Thymus (tissue), 14 donors: ENCODE measurements at places on chromosomes 6 and 20. TPM values are rescaled to one million over a fixed set of nuclear protein-coding genes. Genes with fewer than 3 reads are reported as not detected.

DNA sequence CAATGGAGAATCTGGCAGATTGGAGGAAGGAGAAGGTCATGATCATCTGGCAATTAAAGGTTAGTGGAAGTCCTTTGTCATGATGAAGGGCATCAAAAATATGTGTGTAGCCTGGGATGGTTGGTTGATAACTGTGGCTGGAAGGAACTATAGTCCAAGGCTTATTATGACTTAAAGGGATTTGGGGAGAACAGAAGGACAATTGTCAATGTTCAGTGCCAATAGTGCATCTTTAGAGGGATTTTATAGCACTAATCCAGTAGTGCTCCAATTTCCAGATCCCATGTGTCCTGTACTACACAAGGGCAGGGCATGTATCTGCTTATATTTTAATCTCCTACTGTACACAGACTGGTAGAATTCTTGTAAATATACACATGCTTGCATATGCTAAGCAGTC, 5.0 kb upstream of the ZBTB24 start:
- no peak for DNase-seq

- DNase-seq: no peak
Observed at GRCh38 chr6:35449287-35449881, 2.8 kb upstream of the FANCE start.

- no peak for DNase-seq
Observed at GRCh38 chr6:30939473-30939872, 1.3 kb upstream of the MUCL3 start.

- DNase-seq: no peak
Observed at GRCh38 chr6:166672624-166673206, 45.7 kb upstream of the RPS6KA2 start.

DNA sequence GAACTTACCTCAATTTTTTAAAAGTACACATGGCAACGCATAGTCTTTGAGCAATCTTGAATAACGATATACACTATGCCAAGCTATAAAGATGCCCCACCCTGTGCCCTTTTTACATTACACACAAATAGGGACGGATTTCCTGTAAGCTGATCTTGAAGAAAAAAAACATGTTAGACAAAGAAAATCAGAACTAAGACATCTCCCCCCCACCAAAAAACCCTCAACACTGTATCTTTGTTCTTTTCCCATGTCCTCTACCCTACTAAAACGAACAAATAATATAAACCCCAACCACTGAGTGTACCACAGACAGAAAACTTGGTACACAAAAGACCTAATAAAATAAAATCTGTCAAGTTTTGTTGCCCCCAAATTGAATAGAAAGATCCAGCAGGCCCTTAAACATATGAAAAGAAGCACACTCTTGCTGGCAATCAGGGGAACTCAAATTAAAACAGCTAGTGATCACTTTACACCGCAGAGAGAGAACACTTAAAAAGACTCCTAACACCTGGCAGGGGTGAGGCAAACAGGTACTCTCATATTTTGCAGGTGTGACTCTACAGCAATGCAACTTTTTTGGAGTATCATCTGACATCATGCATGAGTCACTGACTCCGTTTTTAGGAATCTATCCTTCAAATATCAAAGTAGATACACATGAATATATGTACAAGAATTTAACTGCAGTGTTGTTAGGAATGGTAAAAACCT, 29.6 kb downstream of the BACH2 start:
- no peak for DNase-seq

DNA sequence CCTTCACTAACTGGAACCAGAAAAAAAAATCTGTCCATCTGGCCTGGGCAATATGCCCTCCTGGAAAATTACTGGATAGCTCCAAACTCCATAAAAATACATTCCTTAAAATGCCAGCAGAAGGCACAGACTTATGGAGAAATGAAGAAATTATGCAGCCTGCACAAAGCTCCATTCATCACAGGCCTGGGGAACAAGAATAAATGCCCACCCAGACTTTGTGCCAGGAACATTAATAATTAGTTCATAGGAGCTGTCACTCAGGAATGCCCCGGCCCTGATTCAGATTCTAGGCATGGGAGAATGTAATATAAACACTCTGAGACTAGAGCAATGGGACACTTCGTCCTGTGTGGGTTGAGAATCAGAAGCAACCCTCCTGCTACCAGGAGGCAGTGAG, 199.3 kb downstream of the OTOR start:
- DNase-seq: no peak

The ADGB gene
- total RNA-seq: 0.24 TPM

DNA sequence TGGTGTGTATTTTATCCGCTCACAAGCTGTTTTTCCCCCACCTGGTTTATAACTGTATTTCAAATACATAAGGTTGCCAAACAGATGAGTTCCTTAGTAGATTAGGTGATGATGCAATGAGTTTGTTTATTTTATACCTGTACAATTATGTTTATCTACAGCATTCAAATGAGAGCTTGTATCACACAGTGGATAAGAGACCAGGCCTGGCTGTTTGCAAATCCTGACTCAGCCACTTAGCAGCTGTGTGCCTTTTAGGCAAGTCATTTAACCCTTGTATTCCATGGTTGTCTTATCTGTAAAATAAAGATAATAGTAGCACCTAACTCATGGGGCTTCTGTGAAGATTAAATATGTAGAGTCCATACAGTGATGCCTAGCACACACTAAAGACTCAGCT, 143.7 kb downstream of the MOXD1 start:
- no peak for DNase-seq

DNA sequence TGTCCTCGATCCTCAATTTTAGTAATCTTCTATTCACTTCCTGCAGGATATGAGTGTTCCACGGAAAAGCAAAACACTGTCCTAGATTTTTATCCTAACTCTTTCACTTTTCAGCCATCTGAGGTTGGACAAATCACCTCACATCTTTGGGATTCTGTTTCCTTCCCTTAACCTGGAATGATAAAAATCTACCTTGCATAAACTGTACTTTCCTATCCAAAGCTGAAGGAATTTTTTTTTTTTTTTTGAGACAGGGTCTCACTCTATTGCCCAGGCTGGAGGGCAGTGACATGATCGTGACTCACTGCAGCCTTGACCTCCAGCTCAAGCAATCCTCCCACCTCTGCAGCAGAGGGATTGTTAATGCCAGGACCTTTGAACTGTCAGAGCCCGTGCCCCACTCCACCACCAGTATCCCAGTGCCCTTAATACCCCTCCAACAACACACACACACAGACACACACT, 20.5 kb downstream of the CAPN11 start:
- no peak for DNase-seq

The ADGRB3 gene
- total RNA-seq: 0.09 TPM

DNA sequence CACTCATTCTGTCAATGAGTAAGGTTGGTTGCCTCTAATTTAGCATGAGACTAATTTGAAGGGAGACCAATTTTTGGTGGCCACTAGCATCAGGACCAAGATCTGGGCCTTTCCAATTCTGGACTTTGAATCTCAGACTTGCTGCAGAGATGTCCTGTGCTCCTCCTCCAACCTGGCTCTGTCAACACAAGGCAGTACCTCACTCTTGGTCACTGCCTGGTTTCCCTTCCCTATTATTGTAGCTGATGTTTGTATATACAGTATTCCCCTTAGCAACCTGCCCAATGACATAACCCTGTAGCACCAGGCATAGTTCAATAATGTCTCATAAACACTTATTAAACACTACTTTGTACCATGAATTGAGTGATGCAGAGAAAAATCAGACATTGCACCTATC, 50.4 kb downstream of the UNC5CL start:
- DNase-seq: no peak

DNA sequence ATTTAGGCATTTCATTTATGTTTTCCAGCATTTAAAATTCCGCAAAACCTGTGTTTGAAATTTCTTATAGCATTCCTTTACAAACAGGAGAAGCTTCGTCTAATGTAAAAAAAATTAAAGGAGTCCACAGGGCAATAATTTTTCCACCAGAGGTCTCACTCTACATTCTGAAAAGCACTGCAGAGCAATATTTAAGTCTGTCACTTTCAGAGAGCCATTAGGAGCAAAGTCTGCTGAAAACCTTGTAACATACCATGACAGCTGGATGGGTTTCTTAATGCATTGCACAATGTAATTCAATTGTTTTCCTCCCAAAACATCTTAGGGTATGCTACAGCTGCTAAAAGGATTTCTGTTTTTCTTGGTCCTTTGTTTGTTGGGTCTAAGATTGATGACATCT, 18.0 kb downstream of the BAG2 start:
- no peak for DNase-seq

- no peak for DNase-seq
Observed at GRCh38 chr6:75337835-75338580, 53.4 kb upstream of the TMEM30A start.

DNA sequence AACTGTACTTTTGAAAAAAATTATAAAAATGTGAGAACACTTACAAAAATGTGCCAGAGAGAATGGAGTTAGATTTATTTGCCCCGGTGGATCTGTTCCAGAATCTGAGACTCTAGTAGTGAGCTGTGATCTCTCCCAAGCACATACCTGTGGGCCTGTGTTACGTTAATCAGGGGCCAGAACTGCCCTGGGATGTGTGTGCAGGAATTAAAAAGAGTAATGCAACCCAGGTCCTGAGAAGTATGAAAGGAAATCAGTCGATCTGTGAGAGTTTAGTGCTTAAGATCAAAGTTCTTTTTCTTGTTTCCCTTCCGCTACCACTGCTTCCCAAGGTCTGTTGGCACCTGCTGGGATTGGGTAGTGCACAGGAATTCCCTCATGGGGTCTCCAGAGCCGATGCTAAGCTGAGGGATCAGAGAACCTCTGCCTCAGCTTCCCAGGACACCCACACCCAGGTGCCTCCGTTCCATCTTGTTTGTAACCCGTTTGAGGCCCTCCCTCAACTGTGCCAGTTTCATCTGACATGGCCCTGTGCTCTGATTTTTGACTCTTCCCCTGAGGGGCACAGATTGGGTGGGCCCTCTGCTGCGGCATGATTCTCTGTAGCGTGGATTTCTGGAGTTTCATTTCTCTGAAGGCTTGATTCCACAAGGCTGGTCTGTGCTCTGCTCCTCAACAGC, 87.7 kb downstream of the RREB1 start:
- DNase-seq: no peak

DNA sequence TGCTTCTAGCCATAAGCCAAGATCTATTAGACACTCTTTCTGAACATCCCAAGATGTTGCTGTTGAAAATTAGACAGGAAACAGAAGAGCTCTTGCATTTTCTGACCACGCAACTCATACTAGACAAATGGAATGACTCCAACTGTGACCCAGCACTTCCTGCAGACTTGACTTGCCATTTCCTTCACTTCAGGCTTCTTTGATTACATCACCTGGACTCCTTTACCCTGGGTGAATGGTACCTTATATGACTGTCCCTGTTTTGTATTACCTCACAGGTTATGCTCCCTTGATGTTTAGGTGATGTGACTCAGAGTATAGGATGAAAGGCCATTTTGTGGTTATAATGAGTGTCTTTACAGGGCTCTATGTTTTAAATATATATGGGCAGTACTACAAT, 236.1 kb downstream of the BMP2 start:
- no peak for DNase-seq

DNA sequence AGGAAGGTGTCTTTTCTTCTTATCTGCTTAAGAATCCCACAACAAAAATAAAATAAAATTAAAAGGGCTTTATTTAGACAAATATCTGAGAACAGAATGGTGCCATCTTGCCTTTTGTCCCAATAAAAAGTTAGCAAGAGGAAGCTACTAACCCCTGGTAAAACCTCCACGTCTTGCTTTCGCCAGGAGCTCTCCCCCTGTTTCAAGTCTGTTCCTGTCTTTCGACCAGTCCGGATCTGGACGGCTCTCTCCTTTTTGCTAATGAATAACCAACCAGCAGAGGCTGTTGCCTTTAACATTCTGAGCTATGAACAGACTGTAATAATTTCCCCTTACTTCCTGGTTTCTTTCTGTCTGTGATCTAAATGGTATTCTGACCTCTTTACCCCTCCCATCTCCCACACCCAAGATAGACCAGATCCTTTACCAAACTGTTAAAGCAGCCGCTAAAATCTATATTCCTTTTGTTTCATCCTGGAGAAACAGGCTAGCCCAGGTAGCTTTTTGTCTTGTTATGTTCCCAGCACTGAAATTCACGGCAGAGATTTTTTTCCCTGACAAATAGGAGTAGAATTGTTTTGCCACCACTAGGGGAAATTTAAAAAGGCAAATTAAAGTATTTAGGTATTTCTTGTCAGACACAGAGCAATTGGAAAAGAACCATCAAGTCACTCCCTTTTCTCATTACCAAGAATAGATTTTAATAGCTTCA, at the start of gene FRK:
FRK (minus strand) TSS at position 320 of the 712 bp plus-strand sequence. CDS start 580 bp downstream, outside the sequence.
- DNase-seq: no peak

DNA sequence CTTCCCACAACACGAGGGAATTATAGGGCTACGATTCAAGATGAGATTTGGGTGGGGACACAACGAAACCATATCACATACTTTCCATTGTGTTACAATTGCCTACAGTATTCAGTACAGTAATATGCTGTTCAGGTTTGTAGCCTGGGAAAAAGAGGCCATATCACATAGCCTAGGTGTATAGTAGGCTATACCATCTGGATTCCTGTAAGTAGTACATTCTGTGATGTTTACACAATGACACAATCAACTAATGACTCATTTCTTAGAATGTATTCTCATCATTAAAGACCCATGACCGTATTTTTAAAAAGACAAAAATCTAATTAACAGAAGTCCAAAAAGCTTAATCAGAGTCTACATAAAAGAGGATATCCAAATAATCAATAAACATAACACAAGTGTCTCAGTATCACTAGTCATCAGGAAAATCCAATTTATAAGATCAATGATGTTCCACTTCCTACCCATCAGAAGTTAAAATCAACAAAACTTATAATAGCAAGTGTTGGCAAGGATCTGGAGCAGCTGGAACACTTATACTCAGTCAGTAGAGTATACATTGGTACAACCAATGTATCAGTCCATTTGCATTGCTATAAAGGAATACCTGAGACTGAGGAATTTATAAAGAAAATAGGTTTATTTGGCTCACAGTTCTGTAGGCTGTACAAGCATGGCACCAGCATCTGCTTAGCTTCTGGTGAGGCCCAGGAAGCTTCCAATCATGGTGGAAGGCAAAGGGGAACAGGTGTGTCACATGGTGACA, 215.9 kb downstream of the CLVS2 start:
- no peak for DNase-seq

- no peak for DNase-seq
Observed at GRCh38 chr20:57953638-57954037, 243.8 kb upstream of the PMEPA1 start.

The PCK1 gene
- 0.19 TPM for total RNA-seq

The GPR63 gene
- 0.71 TPM for total RNA-seq

DNA sequence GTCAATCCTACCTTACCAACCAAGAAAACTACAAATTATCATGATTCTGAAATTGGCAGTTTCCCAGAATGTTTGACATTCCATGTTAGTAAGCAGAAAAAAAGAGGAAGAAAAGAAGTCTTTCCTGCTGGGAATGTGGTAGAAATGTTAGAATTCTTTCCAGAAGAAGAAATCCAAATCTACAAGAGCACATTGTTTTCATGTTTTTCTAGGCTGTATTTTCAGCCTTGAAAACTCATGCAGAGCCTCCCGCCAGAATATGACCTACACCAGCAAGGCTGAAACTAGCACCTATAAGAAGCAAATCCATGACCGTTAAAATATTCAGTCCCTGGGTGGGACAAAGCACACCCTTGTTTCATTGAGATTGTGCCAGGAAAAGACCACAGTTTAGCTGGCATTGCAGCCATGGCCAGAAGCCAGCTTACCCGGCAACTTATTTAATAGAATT, 259.4 kb downstream of the GJA1 start:
- DNase-seq: no peak

- no peak for DNase-seq
Observed at GRCh38 chr6:139680819-139681218, 306.4 kb upstream of the CITED2 start.

- no peak for DNase-seq
Observed at GRCh38 chr6:85314586-85314985, 135.3 kb upstream of the NT5E start.
